ENCODE measurements at places on chromosomes 16 and 17.

DNA sequence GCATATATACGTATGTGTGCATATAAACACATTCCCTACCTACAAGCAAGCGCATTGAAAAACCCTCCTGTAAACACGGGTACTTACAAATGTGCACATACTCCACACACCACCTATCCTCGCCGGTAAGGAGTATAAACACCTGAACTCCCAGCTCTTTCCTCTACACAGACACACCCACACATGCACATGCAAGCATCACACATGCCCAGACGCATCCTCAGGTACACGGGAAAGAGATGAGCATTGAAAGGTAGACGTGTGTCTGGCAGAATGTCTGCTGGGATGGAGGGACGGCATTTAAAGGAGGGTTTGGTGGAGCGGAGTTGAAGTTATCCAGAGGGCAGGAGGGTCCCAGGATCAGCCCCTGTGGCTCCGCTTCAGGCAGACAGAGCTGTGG, 4.7 kb upstream of the SMTNL2 start:
- no peak for DNase-seq

- DNase-seq = no peak
Measured at GRCh38 chr16:51119556-51119955, 31.5 kb downstream of the SALL1 start.

- DNase-seq = no peak
Measured at GRCh38 chr17:31452561-31453110, 61.2 kb downstream of the RAB11FIP4 start.

- DNase-seq = no peak
Measured at GRCh38 chr17:68378268-68379176, 78.8 kb downstream of the WIPI1 start.

DNA sequence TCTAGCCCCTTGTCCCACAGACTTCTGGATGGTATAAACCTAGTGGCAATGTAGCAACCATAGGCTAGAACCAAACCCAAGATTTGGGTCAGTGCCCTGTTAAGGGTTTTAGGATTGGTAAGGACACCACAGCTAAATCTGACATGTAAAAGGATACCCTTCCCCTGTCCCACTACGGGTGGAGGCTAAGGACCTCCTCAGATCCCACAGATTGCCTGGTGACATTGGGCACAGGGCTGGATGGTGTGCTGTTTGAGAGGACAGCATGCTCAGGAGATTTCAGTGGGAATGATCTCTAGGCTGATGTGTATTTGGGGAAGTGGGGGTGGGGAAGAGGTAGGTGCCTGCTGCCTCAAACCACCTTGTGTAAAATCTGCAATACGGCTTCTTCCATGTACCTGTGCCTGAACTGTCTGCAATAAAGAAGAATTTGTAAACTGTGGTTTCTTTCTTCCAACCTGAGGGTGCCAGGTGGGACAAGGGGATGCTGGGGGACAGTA, 671 bp upstream of the EDC4 start:
- no peak for DNase-seq

DNA sequence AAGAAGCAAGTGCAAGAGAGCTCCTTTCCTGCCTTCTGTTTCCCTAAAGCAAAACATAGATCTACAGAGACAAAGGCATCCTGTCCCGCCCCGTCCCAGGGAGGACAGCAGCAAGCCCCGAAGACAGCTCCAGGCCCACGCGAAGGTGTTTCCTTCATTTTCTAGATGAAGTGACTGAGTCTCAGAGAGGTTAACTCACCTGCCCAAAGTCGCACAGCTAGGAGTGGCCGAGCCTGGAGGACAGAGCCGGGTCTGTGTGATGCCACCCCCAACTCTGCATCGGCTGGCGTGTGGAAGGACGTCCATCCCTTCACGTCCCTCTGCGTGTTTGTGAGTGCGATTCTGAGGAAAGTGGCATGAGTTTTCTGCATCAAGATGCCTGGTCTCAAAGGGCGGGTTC, 187.2 kb upstream of the CHMP6 start:
- DNase-seq = no peak

GRCh38 chr17:67546578-67547527, 169.8 kb downstream of the PITPNC1 start:
- no peak for DNase-seq

DNA sequence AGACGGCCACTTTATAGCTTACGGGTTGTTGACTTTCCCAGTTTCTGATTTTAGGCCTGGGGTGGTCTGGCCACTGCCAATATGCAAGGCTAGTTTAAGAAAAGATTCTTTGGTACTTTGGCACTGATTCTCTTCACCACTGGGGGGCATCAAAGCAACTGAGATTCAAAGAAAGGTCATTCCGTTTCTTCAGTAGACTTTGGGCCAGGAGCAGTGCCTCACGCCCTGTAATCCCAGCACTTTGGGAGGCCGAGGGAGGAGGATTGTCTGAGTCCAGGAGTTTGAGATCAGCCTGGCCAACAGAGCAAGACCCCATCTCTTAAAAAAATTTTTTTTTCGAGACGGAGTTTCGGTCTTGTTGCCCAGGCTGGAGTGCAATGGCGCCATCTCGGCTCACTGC, 53.0 kb downstream of the RPA1 start:
- DNase-seq = peak; percentile 31

- peak; percentile 47 for DNase-seq
Measured at GRCh38 chr17:66373944-66374817, 71.8 kb downstream of the PRKCA start.

DNA sequence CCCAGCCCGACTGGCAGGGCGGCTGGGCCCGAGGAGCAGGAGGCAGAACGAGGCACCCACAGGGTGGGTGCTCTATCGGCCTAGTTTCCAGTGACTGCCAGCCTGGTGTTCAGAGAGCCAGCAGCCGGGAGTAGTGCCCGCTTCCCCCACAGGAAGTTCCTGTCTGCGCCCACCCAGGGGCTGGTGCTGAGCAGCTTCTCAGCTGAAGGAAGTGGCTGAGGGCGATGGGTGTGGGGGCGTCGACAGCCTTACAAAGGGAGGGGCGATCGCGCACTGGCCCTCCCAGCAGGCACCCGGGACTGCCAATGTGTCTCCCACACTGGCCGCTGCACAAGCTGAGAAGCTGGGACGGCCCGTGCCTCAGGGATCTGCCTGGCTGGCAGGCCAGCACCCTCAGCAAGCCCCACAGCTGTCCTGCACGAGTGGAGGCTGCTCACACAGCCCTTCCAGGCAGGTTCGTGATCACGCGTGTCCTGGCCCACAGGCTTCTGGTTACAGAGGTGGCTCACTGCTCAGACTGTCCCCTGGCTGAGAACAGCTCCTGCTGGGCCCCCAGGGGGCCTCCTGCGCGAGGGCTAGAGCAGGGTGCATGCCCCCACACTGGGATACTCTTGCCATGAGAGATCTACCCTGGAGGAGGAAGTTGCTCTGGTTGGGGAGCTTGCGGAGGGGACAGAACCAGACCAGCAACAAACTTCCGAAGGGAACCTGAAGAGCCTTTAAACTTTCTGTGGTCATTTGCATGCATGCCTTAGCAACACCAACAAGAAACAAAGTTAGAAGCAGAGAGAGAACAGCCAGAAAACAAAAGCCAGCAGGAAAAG, 2.5 kb downstream of the RNF166 start:
- DNase-seq = peak; percentile 83

GRCh38 chr17:44279346-44279665, 11.4 kb upstream of the SLC4A1 start:
- no peak for DNase-seq

DNA sequence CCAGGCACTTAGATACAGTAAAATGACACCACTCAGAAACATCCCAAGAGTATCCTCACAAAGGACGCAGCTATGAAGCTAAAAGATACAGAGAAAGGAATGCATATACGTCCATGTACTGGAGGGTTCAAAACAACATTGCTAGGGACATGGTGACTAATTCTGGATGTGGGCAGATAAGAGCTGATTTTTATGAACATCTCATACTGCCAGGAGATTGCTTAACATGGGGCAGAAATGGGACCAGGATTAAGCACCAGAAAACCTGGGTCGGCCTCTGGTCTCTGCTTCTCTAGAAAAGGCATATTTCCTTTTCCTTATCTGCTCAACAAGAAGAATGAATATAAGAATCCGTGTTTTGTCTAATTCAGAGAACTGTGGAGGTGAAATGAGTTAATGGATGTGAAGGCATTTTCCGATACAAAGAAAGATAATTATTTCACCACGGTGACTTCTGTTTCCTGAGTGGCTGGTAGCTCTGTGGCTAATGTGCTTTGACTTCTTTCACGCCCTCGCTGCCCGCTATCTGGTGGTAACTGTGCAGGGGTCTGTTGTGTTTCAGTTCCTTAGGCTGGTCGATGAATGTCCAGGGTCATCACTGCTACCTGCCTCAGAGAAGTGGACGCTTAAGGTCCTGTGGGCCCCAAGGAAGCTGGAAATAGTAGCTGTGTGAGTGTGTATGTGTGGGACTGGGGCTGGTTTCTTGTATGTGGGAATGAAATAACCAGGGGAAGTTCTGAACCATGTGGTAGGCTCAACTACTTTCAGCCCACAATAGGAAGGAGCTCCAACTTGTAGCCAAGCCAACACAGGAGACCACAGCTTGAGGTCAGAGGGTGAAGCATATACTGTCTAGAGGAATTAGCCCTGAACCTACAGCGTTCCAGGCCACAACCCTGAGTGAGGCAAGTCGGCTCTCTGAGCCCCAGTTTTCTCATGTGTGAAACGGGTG, 15.8 kb upstream of the CCL5 start:
- DNase-seq = peak; percentile 77

DNA sequence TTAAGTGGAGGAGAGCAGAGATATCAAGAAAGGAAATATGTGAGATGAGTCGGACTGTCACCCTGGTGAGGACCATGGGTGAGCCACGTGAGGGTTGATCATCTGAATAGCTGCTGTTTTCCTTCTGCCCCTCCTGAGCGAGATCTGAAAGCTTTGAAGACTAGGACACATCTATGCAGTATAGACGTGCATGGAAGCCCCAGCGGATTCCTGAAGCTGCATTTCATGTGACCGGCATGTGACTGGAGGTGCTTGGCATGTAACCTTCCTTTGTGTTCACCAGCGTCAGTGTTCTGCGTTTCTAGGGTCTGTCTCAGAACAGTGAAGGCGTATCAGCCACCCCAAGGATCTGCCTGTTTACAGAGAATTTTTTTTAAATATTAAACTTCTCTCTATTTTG, 75.1 kb downstream of the MSI2 start:
- no peak for DNase-seq

GRCh38 chr17:38967290-38967738, at the start of gene FBXO47:
Gene FBXO47, minus strand, starts transcription at chr17:38967403. Its CDS starts 4,378 bp downstream, at chr17:38963025.
- DNase-seq = peak; percentile 81

DNA sequence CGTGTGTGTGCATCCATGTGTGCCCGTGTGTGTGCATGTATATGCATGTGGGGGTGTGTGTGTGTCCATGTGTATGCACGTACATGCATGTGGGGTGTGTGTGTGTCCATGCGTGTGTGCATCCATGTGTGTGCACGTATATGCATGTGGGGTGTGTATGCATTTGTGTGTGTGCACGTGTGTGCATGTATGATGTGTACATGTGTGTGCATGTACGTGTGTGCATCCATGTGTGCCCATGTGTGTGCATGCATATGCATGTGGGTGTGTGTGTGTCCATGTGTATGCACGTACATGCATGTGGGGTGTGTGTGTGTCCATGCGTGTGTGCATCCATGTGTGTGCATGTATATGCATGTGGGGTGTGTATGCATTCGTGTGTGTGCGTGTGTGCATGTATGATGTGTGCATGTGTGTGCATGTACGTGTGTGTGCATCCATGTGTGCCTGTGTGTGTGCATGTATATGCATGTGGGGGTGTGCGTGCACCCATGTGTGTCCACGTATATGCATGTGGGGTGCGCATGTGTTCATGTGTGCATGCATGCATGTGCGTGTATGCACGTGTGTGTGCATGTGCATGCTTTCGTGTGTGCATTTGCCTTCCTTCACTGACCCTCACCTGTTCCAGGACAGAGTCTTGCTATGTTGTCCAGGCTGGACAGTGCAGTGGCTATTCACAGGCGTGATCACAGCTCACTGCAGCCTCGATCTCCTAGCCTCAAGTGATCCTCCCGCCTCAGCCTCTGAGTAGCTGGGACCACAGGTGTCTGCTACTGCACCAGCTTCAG, 129.6 kb upstream of the TNRC6C start:
- no peak for DNase-seq

GRCh38 chr16:86508947-86509758, 1.2 kb upstream of the FOXF1 start:
- DNase-seq = peak; percentile 28

DNA sequence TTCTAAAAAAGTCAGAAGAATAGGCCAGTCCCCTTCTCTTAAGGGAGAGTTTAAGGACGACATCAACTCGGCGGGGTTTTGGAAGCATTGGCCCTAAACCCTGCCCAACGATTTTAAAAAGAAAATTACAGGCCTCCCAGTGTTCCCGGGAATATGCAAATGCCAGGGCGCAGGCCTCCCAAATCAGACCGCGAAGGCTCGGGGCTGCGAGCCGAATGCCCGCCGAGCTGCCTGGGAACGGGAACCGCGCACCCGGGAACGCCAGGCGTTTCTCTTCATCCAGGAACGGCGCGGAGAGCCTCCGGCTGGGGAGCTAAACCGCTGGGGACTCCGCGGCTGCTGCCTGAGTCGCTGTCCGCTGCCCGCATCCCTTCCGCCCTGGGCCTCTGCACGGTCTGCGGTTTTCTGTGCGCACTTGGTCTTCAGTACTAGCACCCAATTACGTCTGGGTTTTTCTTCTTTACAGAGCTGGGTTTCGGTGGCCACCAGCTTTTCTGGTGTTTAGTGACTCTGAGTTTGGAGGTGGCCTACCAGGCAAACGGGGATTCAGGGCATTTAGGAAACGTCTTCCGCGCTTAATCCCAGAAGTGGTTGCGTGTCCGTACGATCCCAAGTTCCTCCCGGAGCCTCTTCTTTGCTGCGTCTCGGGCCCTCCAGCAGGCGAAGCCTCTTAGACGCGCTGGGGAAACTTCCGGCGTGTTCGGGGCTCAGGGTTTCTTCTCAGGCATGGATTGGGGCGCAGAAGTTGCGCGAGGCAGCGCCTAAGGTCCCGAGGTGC, 5.7 kb downstream of the IRX5 start:
- DNase-seq = no peak

GRCh38 chr16:89721546-89722391, 432 bp downstream of the ZNF276 start:
- peak; percentile 92 for DNase-seq

GRCh38 chr17:60327134-60327900, 64.6 kb downstream of the USP32 start:
- DNase-seq = no peak

DNA sequence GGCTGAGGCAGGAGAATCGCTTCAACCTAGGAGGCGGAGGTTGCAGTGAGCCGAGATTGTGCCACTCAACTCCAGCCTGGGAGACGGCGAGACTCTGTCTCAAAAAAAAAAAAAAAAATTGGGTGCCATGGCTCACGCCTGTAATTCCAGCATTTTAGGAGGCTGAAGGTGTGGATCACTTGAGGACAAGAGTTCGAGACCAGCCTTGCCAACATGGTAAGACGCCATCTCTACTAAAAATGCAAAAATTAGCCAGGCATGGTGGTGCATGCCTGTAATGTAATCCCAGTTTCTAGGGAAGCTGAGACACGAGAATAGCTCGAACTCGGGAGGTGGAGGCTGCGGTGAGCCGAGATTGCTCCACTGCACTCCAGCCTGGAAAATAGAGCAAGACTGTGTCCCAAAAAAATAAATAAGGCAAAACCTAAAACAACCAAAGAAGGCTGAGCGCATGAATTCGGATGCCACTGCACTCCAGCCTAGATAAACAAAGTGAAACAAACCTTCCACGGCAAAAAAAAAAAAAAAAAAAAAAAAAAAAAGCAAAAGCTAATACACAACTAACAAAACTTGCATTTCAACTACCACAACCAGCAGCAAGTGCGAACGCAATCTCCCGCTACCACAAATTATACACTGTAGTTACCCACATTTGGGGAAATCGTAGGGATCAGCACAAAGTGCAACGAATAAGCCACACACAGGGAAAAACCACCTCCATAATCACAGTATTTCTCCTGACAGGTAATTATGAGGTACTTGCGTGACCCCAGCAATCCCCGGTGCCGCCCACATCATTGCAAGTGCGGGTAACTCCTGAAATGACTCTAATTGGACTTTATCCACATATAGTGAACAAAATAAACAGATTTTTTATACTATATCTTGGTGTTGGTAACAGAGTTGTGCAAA, 25.6 kb downstream of the TEX14 start:
- no peak for DNase-seq
